ENCODE measurements at places on chromosomes 2 and 18.

DNA sequence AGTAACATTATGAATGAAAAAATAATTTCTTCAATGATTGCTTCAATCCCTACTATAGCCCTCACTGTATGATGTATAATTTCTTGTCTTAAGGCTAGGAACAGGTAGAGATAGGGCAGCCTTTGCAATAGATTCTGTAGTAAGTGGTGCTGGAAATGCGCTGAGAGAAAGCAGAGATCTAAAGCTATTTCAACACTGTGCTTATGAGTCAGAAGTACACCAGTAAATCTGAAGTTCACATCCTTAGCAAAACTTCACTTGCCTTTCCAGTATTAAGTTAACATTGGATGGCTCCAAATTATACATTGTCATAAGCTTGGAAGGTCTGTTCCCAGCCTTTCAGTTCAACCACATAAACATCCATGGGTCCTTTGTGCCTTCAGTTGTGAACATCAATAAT lies 178.2 kb upstream of the EPHA4 start:
- DNase-seq = no peak

DNA sequence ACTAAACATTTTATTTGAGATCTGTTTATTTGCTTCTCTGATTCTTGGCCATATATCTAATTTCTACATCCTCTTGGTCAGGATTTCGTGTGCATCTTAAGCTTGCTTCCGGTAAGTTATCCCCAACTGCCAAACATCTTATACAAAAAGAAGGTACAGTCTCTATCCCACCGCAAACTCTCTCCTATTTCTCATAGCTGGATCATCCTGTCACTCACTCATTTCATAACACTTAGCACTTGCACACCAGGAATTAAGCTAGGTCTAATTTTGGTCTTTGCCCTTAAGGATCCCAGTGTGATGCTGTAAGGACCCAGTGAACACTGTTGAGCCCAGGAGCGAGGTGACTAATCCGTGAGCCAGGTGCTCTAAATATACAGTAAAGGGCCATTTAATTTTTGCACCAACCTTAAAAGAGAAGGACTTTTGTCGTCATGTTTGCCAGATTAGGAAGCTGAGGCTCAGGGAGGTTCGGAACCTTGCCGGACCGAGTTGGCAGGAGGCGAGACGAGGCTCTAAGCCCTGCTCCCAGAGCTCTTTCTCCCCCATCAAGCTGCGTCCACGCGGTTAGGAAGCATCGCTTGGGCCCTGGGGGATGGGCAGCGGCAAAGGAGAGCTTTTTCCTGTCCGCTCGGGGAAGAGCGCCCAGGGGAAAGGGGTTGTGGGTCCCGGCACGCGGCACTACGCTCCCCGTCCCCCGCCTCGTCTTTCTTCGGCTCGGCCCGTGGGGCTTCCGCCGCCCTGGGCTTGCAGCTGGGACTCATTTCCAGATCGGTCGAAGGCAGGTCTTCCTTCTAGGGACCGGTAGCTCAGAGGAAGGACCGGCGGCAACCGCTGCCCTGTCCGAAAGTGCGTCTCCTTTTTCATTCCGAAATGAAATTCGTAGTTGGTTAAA lies 4.1 kb upstream of the ITPRIPL1 start:
- peak; percentile 8 for DNase-seq

GRCh38 chr18:21047126-21047525 lies 64.5 kb downstream of the ROCK1 start:
- no peak for DNase-seq

DNA sequence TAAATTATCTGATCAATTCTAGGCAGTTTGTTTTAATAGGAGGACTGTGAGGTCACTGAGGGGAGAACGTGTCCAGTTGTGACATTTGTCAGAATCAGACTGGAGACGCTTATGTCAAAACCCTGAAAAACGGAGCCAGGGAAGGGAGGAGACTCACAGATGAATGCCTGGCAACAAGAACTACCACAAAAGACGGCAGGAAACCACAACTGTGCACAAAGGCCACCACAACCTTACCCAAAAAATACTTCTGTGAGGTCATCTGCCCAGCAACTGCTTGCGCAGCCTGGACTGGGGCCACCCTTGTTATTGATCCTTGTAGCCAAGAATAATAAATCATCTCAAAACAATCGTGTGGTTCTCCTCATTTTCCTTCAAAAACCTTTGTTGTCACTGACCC lies 173.0 kb upstream of the ALKAL2 start:
- peak; percentile 56 for DNase-seq

DNA sequence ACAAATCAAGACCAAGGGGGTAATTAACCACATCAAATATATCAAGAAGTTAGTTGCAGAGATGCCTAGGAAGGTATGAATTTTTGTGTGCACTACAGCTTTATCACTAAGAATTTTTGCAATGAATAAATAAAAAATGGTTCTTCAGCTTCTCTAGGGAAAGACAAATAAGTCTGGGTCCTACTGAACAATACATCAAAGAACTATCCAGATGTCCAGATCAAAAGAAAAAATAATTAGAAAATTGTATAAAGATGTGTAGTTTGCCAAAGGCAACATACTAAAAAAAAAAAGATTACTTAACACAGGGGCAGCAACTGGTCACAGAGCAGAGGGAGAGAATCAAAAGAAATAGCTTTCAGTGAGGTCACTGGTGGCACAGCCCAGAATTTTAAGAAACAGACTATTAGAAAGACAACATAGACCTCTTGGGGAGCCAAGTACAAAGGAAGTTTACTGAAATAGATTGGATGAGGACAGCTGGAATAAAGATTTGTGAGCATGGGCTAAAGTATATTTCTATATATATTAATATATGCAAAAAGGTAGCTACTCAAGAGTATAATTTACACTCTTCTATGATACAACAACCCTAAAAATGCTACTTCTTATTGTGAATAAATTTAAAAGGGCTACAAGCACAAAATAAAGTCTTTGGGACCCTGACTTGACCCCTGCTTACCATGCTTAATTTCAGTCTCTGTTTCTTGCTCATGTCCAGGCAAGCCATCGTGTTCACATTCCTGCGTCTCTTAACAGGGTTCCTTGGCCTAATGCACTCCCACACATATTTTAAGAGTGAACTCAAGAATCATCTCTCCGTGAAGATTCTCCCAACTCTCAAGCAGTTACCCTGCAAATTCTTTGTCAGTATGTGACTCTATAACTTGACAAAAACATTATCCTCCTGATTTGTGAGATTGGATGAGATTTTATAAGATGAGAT lies 99.0 kb upstream of the GRB14 start:
- no peak for DNase-seq
